ENCODE measurements at places on chromosomes 7 and 10. TPM values are rescaled to one million over a fixed set of nuclear protein-coding genes. Genes with fewer than 3 reads are reported as not detected.

GRCh38 chr7:24653316-24654085 is 80.2 kb downstream of the PALS2 start:
- no peak for DNase-seq

- DNase-seq, result no peak
Observed at GRCh38 chr7:22998519-22998896, 15.4 kb downstream of the HYCC1 start.

- no peak for DNase-seq
Observed at GRCh38 chr10:49618821-49619220, 5.0 kb downstream of the CHAT start.

The HECW1 gene
- total RNA-seq, result not detected

The ADAM12 gene
- total RNA-seq, result not detected

The GPRIN2 gene
- not detected for total RNA-seq

The MYO3A gene
- total RNA-seq, result not detected
